Activated CD4-positive, alpha-beta T cell treated with anti-CD3 and anti-CD28 coated beads for 36 hours (primary cell): ENCODE measurements at places on chromosomes 7 and 10.

GRCh38 chr10:14381475-14381874 lies 50.8 kb upstream of the FRMD4A start:
- DNase-seq = no peak

GRCh38 chr10:77680065-77680464 lies 42.5 kb upstream of the KCNMA1 start:
- DNase-seq = no peak

GRCh38 chr7:151748733-151749132 lies 128.2 kb downstream of the PRKAG2 start:
- no peak for DNase-seq

- no peak for DNase-seq
Observed at GRCh38 chr10:128605180-128605579, 479.0 kb upstream of the MKI67 start.

GRCh38 chr10:91528080-91528479 lies 104.8 kb downstream of the PPP1R3C start:
- no peak for DNase-seq

DNA sequence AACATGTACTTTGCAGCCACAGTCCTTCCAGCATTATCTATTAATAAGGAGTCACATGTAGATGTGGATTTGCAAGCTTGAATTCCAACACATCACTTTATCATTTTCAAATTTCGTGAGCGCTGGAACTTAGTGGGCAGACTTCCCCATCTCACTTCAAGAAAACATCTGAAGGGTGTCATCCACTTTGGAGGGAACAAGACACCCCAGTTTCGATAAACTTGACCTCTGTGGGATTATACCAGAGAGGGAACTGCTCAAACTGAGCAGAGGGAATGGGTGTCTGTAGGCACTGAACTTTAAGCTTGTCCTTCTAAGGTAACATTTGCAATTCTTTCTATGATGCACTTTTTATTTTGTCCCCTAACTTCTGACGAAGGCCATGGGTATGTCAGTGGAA lies 27.5 kb downstream of the ADRB1 start:
- no peak for DNase-seq

- no peak for DNase-seq
Observed at GRCh38 chr10:104388830-104389229, 35.2 kb downstream of the CFAP58 start.

GRCh38 chr7:98991141-98991540 lies 112.8 kb downstream of the TRRAP start:
- no peak for DNase-seq

GRCh38 chr7:116223588-116223987 lies 13.2 kb downstream of the TES start:
- no peak for DNase-seq

DNA sequence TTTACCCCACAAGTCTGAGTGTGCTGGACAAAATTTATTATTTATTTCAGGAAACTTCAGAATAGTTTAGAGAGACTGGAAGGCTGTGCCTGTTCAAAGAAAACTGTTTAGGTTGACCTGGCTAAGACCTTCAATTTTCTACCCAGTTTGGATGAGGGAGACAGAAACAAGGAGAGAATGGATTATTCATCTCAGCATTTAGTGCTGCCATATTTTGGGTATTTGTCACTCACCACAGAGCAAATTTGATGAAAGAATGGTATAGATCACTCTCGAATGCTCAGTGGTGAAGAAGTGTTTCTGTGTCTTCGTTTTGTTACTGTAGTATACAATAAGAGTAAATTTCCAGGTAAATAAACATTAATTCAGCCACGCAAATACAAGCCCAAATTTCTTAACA lies 71.8 kb downstream of the SEMA3C start:
- no peak for DNase-seq

- no peak for DNase-seq
Observed at GRCh38 chr7:130207033-130207432, 627 bp upstream of the SSMEM1 start.

DNA sequence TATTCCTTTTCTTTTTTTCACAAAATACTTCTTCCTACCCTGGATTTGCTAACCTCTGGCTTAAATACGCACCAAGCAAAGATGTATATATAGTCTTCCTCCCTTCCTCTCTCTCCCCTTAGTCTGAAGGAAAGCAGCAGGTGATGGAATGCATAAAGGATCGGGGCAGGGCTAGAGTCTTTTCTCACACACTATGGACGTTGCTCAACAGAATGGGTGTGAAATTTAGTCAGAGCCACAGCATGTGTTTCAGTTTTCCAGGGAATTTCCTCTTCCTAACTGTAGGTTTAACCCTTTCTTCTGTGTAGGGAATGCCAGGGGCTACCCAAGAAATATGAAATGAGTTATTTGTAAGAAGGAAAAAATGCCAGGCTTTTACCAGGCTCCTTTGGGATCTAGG lies 71.4 kb upstream of the NFKB2 start:
- no peak for DNase-seq

DNA sequence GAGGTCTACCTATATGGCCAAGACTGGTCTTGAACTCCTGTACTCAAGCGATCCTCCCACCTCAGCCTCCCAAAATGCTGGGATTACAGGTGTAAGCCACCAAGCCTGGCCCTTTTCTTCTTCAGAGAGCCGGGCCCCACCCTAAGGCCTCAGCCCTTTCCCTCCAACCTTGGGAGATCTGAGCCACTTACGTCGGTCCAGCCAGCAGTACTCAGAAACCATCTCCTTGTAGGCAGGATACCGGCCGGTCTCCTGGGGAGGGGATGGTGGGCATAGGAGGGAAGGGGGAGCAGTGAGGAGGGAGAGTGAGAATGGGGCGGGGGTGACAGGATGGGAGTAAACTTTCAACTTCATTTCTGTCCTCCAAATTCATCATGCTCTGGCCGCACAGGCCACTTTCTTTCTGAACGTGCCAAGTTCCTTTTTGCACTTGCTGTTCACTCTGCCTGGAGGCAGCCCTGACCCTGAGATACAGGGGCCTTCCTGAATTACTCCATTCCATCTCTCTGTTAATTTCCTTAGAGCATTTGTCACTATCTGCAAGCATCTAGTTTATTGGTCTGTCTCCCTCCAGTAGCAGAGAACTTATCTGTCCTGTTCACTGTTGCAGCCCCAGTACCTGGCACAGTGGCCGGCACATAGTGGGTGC lies 10.4 kb downstream of the PDZD7 start:
- no peak for DNase-seq
